B cell (primary cell): ENCODE measurements at places on chromosomes 5 and 9. TPM values are rescaled to one million over a fixed set of nuclear protein-coding genes. Genes with fewer than 3 reads are reported as not detected.

Gene MSX2
- polyA plus RNA-seq, result not detected in 2 replicates

Gene SLC36A2
- not detected in 2 replicates for polyA plus RNA-seq

Gene FGF10
- not detected in 2 replicates for polyA plus RNA-seq

Gene TLX3
- polyA plus RNA-seq, result not detected in 2 replicates

Gene BTNL9
- polyA plus RNA-seq, result 18.4 and 40.7 TPM in 2 replicates

Gene WDR31
- 0.17 and 0.36 TPM in 2 replicates for polyA plus RNA-seq

Gene TAF11L10
- not detected in 2 replicates for polyA plus RNA-seq

Gene TMEM232
- polyA plus RNA-seq, result 0.49 and 0.72 TPM in 2 replicates

Gene MOB3B
- polyA plus RNA-seq, result 7.9 and 11.4 TPM in 2 replicates

Gene ANXA2R
- polyA plus RNA-seq, result 50.4 and 54.1 TPM in 2 replicates

Gene KIAA0825
- 0.43 and 0.58 TPM in 2 replicates for polyA plus RNA-seq
